Skeletal muscle tissue (tissue), 5 donors: ENCODE measurements at places on chromosomes 5 and 9. TPM values are rescaled to one million over a fixed set of nuclear protein-coding genes. Genes with fewer than 3 reads are reported as not detected.

The TMEM252 gene
- not detected for total RNA-seq

The CDH9 gene
- not detected for total RNA-seq

The ADRB2 gene
- 3.1 TPM for total RNA-seq

The PCDHB15 gene
- total RNA-seq = 4.2 TPM

The CACNA1B gene
- under 0.01 TPM for total RNA-seq

The NFIB gene
- 95.0 TPM for total RNA-seq

The TLR4 gene
- total RNA-seq = 8.9 TPM

The FAXDC2 gene
- 8.4 TPM for total RNA-seq

The CFAP77 gene
- not detected for total RNA-seq

The GZMA gene
- 0.52 TPM for total RNA-seq

The HTR4 gene
- not detected for total RNA-seq

The IL7R gene
- 0.52 TPM for total RNA-seq

The LRRC19 gene
- total RNA-seq = not detected

The MARCHF3 gene
- total RNA-seq = 18.8 TPM

The PCDHGB6 gene
- total RNA-seq = 5.2 TPM

The PCDHB5 gene
- total RNA-seq = 3.1 TPM

The IFNB1 gene
- total RNA-seq = not detected

The MYORG gene
- 4.2 TPM for total RNA-seq

The SLC6A3 gene
- not detected for total RNA-seq

The NDOR1 gene
- total RNA-seq = 4.7 TPM

The PCDHGA10 gene
- 4.2 TPM for total RNA-seq

The FSTL4 gene
- 1.0 TPM for total RNA-seq

The MARCOL gene
- not detected for total RNA-seq

The ROR2 gene
- total RNA-seq = 4.2 TPM

The KIAA1958 gene
- 3.7 TPM for total RNA-seq

The IFNK gene
- not detected for total RNA-seq

The TENT4A gene
- 15.1 TPM for total RNA-seq

The IFNA2 gene
- total RNA-seq = not detected

The INVS gene
- total RNA-seq = 24.0 TPM

The SPINK13 gene
- total RNA-seq = not detected

The POU5F2 gene
- total RNA-seq = 4.7 TPM

The LRRC14B gene
- total RNA-seq = 19.3 TPM

The IRX1 gene
- total RNA-seq = 2.1 TPM

The GRXCR2 gene
- not detected for total RNA-seq

The SPINK7 gene
- total RNA-seq = not detected

The GPR150 gene
- under 0.01 TPM for total RNA-seq

The CCDC192 gene
- total RNA-seq = not detected

The CDH6 gene
- 5.7 TPM for total RNA-seq

The IRX4 gene
- total RNA-seq = under 0.01 TPM

The PKD2L2 gene
- 2.6 TPM for total RNA-seq

The MSX2 gene
- total RNA-seq = not detected

The NDUFB6 gene
- total RNA-seq = 37.6 TPM

The ANXA2R gene
- total RNA-seq = 1.6 TPM

The WNT8A gene
- total RNA-seq = not detected
